ENCODE measurements at places on chromosomes 13 and 19.

DNA sequence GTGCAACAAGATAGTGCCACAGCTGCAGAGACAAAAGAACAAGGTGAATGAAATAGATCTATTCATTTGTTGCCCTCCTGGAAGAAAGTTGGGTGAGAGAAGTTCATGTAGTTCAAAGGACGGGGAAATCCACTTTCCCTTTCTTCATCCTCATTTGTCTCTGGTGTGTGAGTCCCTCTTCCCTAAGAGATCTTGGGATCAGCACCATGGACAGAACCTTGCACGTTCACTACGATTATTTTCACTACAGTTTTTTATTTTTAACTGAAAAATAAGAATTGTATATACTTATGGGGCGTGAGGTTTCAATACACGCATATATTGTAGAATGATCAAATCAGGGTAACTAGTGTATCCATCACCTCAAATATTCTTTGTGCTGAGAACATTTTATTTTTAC, 29.2 kb downstream of the NLRP5 start:
- DNase-seq, result no peak

GRCh38 chr13:99215184-99215830, 14.7 kb downstream of the UBAC2 start:
- no peak for DNase-seq

DNA sequence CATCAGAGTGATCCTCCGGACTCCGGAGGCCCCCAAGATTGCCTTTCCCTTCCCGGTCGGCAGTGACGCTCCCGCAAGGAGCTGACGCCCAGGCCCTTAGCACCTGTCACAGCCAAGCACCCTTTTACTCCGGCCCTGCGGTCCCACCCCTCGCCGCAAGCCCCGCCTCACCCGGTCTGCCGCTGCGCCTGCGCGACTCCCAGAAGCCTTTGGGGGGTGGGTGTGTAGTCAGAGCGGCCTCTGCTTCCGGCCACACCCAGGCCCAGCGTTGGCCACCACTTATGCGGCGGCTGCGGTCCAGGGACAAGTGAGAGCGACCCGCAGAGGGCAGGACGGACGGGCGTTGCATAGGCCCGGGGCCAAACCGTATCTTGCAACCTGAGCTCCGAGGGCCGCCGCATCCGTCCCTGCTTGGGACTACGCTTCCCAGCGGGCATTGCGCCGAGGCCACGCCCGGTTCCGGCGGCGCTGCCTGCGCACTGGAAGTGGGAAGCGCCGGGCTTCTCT, 441 bp upstream of the ZFP28 start:
- DNase-seq, result peak; percentile 89

DNA sequence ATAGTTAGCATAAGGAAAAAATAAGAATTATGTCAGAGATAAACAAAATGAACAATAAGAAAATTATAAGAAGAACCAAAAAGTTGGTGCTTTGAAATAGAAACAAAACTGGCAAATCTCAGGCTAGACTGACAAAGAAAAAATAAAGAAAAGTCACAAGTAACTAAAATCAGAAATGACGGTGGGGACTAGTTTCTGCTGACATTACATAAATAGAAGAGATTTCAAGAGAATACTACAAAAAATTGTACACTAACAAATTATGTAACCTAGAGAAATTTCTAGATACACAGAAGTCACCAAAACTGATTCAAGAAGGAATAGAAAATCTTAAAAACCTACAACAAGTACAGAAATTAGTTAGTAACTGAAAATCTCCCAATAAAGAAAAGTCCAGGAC, 355.6 kb upstream of the SGCG start:
- DNase-seq, result no peak

DNA sequence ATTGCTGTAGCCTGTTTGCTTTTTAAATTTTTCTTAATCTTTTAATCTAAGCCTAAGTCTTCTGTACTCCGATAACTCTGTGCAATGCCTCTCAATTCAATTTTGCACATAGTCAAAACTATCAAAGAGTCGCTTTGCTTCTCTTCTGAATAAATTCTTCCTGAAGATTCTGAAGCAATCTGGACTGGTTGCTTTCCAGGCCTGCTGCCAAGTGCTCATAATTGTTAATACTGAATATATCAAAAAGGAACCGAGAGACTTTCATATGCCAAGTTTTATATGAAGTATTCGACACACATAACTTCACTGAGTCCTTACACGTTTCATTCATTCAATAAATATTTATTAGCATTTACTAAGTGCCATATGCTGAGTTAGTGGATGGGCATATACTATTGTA, 91.3 kb downstream of the EDNRB start:
- no peak for DNase-seq

GRCh38 chr13:74795526-74795925, 661.3 kb upstream of the KLF12 start:
- no peak for DNase-seq

- DNase-seq, result no peak
Measured at GRCh38 chr19:43506629-43507028, 2.1 kb upstream of the PHLDB3 start.

DNA sequence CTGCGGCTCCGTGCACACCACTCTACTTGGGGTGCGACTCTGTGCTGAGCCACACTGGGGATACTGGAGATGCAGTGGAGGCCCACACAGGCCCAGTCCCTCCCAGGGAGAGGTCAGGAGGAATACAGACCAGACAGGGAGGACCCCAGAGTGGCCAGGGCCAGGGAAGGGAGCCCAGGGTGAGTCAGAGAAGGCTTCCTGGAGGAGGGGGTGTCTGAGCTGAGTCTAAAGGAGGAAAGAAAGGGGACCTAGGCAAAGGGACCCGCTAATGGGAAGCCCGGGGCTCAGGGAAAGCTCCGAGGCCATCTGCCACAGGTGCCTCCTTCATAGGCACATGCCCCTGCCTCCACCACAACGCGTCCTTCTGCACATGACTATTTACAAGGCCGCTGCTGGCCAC, 13.3 kb upstream of the PRKD2 start:
- no peak for DNase-seq

DNA sequence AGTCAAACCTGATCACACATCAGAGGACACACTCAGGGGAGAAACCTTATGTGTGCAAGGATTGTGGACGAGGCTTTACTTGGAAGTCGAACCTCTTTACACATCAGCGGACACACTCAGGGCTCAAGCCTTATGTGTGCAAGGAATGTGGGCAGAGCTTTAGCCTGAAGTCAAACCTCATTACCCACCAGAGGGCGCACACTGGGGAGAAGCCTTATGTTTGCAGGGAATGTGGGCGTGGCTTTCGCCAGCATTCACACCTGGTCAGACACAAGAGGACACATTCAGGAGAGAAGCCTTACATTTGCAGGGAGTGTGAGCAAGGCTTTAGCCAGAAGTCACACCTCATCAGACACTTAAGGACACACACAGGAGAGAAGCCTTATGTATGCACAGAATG, 8.2 kb upstream of the ZNF527 start:
- no peak for DNase-seq

- no peak for DNase-seq
Measured at GRCh38 chr19:18216789-18217188, 9.4 kb downstream of the PDE4C start.

- no peak for DNase-seq
Measured at GRCh38 chr13:77872995-77873394, 45.6 kb downstream of the EDNRB start.

DNA sequence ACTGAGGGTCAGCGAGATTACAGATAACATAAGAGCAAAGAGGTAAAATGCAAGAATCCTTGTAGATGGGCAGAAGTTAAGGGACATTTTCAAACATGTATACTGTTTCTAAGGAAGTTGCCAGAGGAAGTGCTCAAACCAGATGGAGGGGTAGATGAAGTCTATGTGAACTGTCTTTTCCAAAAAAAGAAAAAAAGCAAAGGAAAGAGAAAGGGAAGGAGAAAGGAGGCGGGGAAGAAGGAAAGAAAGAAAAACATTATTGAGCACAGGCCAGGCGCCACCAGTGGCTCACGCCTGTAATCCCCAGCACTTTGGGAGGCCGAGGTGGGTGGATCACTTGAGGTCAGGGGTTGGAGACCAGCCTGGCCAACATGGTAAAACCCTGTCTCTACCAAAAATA, 5.3 kb downstream of the DMAC2 start:
- DNase-seq, result no peak

GRCh38 chr19:2902590-2903218, 2.0 kb downstream of the ZNF57 start:
- DNase-seq, result no peak

DNA sequence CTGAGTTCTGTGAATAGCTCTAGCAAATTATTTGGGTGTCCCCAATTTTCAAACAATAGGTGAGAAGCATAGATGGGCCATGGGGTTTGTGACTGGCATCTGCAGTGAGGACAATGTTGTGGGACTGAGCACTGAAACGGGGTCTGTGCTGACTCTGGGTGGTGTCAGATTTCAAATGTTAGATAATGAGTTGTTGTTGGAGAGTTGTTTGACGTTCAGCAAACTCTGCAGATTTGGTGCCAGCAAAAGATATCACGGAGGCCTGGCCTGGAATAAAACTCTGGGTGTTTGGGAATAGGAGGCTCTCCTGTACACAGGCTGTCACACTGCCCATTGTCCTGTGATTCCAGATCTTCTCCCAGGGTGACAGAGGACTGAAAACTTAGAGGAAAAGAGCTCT, 2.9 kb downstream of the ZNF90 start:
- no peak for DNase-seq

DNA sequence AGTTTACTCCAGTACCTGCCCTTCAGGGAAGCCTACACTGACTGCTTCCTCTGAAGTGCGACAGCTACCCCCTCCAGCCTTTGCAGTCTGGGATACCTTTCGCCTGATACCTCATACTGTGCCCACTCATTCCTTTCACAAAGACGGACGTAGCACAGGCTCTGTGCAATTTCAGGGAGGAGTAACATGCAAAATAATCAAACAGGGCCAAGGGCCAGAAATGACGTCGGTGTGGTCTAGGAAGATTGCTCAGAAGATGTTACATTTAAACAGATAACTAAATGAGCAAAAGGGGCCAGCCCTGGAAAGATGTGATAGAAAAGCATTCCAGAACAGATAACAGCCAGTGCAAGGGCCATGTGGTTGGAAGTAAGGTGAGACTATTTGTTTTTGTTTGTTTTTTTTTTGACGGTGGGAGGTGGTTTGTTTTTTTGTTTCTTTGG, 6.6 kb upstream of the DDX39A start:
- DNase-seq, result no peak

GRCh38 chr19:49767967-49768581, 1.3 kb downstream of the AP2A1 start:
- DNase-seq, result no peak

DNA sequence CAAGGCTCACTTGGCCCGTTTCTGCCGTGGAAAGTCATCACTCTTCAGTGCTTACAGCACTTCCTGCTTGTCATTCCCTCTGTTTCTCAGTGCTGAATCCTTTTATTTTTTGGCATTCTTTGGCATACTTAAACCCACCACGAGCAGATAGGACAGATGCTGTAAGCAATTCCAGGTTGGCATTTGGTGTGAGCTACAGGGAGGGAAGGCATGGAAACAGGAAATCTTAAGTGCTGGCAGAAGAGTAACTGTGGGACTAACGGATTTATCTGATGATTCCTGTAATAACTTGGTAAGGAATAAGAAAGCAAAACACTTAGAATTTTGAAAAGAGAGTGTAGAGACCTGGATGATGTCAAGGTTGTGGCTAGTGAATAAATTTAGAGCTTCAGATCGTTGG, 273.4 kb downstream of the GPC6 start:
- no peak for DNase-seq

DNA sequence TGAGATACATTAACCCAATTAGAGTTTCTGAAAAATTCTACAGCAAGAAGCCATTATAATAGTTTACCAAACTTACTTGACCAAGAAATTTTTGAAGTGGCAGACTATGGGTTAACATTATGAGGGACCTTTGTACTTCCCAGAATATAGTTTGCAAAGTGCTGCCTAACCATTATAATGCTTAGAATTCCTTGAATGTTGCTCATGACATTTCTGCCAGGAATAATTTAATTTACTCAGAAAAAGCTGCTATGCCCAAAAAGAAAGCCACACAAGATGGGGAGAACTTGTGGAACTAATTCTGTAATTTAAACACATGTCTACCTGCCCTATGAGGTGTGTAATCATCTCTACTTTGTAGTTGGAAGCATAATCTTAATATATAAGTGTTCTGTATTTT, 58.1 kb upstream of the MYCBP2 start:
- no peak for DNase-seq

GRCh38 chr19:32691291-32691951, at the start of gene NUDT19:
NUDT19 (plus strand) TSS chr19:32691821; CDS start chr19:32691961, 140 bp downstream.
- DNase-seq, result peak; percentile 81

DNA sequence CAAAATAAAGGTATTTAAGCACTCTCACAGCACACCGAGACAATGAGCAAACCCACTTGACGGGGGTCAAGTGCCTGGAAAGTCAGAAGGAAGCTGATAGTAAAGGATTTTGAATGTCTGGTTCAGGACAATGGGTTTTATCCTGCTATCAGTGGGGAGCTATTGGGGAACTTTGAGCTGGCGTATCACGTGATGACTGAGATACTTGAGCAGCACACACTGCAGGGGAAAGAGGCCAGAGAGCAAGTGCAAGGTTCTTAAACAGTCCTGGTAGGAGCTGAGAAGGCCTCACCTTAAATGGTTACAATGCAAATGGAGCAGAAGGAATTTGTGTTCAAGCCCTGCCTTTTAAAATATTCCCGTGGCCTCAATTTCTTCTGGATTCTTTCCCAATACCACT, 225.3 kb downstream of the LACC1 start:
- DNase-seq, result no peak

DNA sequence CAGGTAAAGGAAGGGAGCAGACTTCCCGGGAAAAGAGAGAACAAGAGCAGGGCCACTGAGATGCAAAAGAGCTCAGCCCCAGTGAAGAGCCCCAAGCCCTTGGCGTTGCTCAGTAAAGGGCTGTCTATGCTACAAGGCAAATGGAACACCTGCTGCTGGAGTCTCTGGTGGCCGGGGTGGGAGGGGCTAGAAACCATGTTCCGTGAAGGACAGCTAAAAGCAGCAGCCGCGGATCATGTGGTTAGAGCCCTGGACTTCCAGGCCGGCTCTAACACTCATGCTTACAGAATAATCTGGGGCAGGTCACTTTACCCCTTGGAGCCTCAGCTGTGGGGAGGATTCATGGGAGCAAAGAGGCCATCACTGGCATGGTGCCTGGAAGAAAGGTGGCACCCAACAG, 17.8 kb downstream of the POU2F2 start:
- DNase-seq, result no peak

DNA sequence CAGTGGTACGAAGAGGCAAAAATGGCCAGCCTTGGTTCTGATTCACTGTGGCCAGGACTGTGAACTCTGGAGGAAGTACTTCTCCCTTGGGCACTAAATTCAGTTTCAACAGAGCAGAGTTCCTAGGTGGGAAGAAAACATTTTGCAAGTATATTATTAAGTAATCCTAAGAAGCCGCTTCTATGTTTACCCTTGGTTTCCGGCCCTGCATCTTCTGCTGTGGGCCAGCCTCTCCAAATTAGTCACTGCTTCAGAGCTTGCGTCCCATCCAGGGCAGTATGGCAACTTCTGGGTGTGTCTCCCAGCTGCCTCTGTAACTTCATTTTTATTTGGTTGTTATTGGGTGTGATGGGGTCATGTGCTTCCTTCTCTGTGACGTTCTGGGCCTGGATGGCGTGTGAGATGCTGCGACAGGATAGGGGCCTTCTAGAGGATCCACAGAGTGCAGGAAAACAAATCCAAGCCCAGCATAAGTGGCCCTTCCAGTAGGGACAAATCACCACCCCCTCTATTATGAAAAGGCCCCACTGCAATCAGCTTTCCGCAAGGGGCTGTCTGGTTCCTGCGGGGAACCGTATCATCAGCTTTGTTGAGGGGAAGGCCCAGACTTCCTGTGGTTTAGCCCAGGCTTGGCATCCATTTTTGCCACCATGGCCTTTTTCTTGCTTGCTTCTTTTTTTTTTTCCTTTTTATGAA, 55.1 kb upstream of the C1QTNF9 start:
- peak; percentile 98 for DNase-seq
